Activated naive CD4-positive, alpha-beta T cell treated with anti-CD3 and anti-CD28 coated beads for 36 hours (primary cell): ENCODE measurements at places on chromosomes 6 and 20. TPM values are rescaled to one million over a fixed set of nuclear protein-coding genes. Genes with fewer than 3 reads are reported as not detected.

- no peak for DNase-seq
These were observed 32.0 kb upstream of the TBC1D22B start for GRCh38 chr6:37225350-37226169.

- DNase-seq = peak; percentile 55
These were observed 1.9 kb downstream of the JARID2 start for GRCh38 chr6:15247500-15248450.

DNA sequence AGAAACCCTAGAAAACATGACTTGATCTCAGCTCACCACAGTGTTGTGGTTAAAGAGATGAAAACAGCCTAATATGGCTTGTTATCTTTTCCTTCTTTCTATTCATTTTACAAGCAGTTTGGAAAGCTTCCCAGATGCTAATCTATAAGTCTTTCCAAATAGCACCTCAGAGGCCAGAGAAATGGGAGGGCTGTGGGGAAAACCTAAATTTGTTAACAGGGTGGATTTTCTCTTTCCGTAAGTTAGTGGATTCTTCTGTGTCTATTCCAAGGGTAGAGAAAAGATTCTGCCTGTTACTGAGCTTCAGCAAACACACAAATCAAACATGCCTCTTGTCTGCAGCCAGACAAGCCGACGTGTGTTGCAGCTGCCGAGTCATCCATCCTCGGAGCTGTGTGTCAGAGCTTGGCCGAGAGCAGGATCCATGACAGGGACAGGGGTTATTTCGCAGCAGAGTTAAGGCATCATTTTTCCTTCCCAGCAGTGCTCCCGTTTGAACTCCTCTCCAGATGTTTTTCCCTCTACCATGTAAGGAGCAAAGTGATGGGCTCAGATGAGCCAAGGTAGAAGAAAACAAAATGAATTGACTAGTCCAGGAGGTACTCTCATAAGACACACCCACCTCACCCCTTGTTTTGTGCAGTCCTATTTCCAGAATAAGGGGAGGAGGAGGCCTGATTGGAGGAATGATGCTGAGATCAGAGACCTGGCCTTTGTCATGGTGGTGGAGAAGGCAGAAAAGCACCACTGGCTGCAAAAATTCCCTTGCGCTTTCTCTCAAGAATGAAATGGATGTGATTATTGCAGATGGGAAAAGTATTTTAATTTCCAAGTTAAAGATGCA is 560.0 kb downstream of the C6orf118 start:
- DNase-seq = no peak

DNA sequence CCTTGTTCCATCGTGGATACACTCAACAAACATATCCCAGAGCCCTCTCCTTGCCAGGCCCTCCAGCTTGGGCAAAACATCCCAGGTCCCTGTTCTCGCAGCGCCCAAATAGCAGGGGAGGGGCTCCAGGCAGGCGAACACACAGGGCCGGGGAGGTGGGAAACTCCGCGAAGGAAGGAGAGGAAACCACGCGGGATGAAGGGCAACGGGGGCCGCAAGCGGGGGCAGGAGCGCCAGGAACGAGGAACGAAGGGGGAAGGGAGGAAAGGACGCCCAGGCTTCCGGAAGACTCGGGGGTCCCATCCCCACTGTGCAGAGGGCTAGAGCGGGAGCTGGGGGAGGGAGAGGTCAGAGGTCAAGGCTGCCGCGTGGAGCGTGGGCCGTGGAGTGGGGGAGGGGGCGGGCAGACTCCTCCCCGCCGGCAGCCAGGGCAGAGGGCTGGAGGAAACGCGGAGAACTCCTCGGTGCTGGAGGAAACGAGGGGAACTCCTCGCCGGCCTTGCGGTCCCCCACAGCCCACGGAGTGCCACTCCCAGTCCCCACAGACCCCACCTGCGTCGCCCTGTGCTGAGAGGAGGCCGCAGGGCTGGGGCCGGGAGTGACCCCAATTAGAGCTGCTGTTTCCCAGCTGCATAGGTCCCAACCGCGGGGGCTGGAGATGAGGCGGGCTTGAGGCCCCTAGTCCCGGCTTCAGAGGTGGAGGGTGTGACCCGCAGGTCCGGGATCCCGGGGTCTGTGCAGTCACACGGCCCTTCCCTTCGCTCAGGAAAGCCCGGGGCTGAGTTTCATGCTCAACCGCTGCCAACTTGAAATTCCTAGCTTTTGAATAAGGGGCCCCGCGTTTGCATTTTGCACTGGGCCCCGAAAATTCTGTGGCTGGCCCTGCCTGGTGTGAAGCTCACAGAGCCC is 1.2 kb upstream of the RBM38 start:
- peak; percentile 64 for DNase-seq

GRCh38 chr6:35562060-35562459 is 49.4 kb upstream of the TULP1 start:
- DNase-seq = no peak

GRCh38 chr6:151876122-151876521 is 68.6 kb downstream of the ESR1 start:
- no peak for DNase-seq

- peak; percentile 47 for DNase-seq
These were observed 103.8 kb downstream of the RNASET2 start for GRCh38 chr6:166852451-166852975.

Gene KIF25
- total RNA-seq = not detected

Gene SAMD3
- total RNA-seq = 1.0 TPM

Gene JPH2
- total RNA-seq = not detected

Gene SLC22A7
- total RNA-seq = not detected

Gene MYBL2
- total RNA-seq = 102 TPM

Gene SLC22A3
- not detected for total RNA-seq

Gene C6orf47
- 8.8 TPM for total RNA-seq

Gene ZSCAN23
- 2.0 TPM for total RNA-seq

Gene ALDH8A1
- total RNA-seq = not detected

Gene LST1
- total RNA-seq = 12.5 TPM
